ENCODE measurements at places on chromosomes 11 and 22.

GRCh38 chr11:78256962-78257361 is 68.2 kb downstream of the USP35 start:
- no peak for DNase-seq

GRCh38 chr22:36737776-36738175 is 34.2 kb upstream of the CACNG2 start:
- DNase-seq, result peak; percentile 42

- DNase-seq, result no peak
Observed at GRCh38 chr22:26182723-26183122, 13.5 kb downstream of the SEZ6L start.

DNA sequence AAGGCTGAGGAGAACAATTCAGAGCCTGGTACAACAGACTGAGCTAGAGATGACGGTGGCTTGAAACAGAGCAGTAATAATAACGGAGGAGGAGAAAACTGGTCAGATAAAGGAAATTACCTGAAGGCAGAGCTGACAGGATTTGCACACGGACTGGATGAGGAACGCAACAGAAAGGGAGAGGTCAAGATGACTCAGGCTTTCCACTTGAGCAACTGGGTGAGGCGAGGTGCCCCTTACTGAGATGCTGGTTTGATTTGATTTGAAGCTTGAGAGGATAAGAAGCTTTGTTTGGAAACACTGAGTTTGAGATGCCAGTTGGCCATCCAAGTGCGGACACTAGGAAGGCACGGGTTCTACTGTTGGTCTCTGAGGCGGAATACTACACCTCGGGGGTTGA is 35.4 kb upstream of the NRIP3 start:
- DNase-seq, result peak; percentile 24

GRCh38 chr11:22554221-22554620 is 71.4 kb downstream of the FANCF start:
- no peak for DNase-seq

DNA sequence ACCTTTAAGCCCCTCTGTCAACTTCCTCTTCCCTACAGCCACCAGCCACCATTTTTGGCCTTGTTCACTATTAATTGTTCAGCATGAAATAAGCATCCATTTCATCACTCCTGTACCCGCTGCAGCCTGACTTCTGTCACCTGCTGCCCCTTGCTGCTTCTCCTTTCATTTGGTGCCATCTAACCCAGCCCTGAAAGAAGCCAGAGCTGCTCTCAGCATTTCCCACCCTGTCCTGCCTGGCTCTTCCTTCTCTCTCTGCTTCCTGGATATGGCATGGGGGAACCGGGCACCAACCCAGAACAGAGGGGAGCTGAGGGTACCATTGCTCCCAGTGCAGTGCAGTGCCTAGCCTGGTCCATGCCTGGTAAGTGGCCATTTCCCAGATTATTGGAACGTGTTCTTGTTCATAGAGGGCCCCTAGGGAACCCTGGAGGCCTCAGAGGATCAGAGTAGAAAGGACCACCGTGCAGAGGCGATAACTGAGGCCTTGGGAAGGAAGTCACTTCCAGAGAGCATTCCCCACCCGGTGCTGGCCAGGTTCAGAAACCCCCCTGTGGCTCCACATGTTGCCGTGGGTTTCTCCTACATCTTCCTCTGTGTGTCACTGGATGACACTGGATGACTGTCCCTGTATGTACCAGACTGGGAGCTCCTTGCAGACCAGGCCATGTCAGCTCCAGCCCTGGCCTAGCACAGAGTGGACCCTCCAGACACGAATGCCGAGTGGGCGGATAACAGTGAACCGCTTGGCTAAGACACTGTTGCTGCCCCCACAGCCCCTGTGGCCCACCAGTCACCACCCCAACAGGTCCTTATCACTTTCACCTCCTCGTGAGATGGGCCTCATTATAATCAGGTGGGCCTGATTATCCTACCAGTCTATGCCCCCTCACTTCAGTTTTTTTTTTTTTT is 4.7 kb downstream of the YDJC start:
- DNase-seq, result no peak
